ENCODE measurements at places on chromosomes 4 and X.

- no peak for DNase-seq
These were observed 43.7 kb downstream of the LDOC1 start for GRCh38 chrX:141133272-141133671.

DNA sequence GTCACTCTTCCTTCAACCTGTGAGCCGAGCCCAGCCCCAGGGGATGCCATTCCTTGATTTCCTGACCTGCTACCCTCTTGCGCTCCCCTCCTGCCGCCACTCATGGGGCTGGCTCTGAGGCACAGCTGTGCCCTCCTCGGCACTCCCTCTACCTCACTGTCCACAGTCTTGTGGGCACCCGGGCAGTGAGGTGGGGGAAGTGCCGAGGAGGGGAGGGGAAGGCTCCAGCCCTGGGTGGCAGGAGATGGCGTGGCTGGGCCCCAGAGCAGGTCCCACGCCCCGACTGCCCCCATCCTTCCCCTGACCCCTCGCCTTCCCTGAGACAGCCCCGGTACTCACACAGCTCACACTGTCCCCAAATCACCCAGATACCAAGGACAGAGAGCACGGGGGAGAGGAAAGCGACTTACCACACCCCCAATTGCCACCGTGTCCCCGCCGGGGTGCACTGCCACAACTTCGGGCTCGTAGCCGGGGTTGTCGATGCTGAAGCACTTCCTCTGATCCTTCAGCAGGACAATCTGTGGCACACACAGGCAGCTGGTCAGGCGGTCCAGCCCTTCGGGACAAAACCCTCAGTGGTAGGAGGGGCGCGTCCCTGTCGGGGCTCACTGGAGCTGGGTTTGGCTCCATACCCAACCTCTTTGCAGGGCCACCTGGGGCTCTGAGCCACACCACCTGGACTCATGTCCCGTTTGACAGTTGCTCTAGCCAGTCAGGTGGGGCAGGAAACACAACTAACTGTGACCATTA lies 37.9 kb downstream of the WDR1 start:
- DNase-seq, result no peak

DNA sequence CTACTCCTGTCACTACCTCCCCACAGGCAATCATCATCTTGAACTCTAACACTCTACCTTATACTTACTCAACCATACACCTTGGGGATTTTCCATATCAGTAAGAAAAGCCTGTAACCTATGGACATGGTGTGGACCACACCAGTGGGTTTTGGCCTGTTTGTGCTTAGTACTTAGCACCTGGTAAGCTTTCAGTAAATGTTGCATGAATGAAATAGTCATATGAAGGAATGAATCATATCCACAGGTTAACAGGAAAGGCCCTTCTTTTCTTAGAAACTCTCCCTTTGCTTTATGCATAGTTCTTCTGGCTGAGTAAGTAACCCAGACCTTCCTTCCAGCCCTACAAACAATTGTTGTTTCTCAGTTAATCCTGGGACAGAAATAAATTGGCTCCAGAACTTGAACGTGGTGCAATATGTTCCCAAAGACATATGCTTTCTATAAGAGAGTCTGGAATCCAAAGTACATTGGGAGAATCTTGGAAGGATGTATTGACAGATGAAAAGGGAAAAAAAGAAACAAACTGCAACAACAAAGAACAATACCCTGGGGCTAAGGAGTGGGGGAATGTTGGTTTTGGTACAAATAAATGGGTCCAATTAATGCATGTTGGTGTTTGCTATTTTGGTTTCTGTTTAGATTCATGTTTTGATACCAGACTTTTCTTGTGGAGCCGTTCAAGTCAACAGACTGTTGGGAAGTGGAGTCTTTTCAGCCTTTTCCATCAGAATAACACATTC lies 27.8 kb downstream of the RASL11B start:
- no peak for DNase-seq

DNA sequence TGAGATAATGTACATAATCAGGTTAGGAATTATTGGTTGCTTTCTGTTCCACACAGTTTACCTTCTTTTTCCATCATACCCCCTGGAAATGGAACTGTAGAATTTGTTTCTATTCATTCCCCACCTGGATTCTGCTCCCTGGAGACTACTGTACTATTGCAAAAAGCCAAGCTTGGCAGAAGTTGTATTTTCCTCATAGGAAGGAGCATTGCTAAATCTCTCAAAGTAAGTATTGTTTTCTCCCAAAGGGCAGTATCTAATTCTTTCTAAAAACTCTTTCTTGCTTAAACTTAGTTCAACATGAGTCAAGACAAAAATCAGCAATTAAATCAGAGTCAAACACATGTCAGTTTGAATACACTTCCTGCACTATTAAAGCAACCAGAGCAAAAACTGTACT lies 136.2 kb downstream of the CDS1 start:
- DNase-seq, result peak; percentile 31

GRCh38 chr4:41448934-41449333 lies 89.0 kb upstream of the LIMCH1 start:
- no peak for DNase-seq

GRCh38 chr4:2591189-2591588 lies 54.7 kb downstream of the FAM193A start:
- no peak for DNase-seq

- DNase-seq, result no peak
These were observed 1322.5 kb downstream of the PCDH7 start for GRCh38 chr4:32042486-32043247.

GRCh38 chr4:17494258-17495190 lies 17.4 kb downstream of the QDPR start:
- DNase-seq, result peak; percentile 70

DNA sequence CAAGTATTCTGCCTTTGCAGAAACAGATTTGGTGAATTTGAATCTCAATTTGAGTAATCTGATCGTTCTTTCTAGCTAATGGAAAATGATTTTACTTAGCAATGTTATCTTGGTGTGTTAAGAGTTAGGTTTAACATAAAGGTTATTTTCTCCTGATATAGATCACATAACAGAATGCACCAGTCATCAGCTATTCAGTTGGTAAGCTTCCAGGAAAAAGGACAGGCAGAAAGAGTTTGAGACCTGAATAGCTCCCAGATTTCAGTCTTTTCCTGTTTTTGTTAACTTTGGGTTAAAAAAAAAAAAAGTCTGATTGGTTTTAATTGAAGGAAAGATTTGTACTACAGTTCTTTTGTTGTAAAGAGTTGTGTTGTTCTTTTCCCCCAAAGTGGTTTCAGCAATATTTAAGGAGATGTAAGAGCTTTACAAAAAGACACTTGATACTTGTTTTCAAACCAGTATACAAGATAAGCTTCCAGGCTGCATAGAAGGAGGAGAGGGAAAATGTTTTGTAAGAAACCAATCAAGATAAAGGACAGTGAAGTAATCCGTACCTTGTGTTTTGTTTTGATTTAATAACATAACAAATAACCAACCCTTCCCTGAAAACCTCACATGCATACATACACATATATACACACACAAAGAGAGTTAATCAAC lies 15.3 kb downstream of the PLP1 start:
- DNase-seq, result no peak

DNA sequence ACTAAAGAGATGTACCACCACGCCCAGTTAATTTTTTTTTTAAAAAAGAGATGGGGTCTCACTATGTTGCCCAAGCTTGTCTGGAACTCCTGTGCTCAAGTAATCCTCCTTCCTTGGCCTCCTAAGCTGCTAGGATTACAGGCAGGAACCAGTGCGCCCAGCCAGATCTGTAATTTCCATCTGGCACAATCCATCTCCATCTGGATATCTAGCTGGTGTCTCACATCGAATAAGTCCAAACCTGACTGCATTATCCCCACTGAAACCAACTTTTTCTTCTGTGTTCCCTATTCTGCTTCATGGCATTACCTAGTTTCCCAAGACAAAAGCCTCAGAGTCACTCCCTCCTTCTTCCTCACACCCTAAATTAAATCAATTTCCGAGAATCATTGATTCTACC lies 125.8 kb upstream of the TEX13C start:
- no peak for DNase-seq

DNA sequence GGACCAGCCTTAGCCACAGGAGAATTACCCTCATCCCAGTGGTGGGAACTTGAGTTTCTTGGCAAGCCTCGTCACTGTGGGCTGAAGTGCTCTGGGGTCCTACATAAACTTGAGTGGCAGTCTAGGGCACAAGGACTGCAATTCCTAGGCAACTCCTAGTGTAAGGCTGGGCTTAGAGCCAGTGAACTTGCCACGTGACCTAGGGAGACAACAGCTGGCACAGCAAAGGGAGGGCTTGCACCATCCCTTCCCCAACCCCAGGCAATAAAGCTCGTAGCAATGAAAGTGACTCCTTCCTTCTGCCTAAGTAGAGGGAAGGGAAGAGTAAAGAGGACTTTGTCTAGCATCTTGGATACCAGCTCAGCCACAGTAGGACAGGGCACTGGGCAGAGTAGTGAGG lies 81.8 kb downstream of the TEX11 start:
- DNase-seq, result no peak

DNA sequence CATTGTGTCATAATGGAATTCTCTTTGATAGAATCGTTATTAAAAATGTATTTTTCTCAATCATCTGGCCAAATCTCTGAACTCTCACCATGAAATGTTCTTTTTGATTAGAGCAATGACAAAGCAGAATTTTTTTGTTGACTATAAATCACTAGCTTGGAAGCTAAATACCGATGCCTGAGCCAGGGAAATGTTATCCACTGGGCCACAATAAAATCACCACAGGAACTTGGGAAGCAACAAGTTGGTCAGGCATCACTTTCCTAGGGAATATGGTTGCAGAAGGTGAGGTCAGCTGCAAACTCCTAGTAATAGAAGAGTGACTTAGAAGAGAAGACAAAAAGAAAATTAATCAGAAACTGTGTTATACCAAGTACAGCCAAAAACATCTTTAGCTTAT lies 60.6 kb upstream of the CFAP47 start:
- DNase-seq, result no peak

GRCh38 chr4:7194251-7195140 lies 2.2 kb downstream of the SORCS2 start:
- no peak for DNase-seq

- DNase-seq, result no peak
These were observed 50.9 kb downstream of the CFAP299 start for GRCh38 chr4:80386281-80386886.

DNA sequence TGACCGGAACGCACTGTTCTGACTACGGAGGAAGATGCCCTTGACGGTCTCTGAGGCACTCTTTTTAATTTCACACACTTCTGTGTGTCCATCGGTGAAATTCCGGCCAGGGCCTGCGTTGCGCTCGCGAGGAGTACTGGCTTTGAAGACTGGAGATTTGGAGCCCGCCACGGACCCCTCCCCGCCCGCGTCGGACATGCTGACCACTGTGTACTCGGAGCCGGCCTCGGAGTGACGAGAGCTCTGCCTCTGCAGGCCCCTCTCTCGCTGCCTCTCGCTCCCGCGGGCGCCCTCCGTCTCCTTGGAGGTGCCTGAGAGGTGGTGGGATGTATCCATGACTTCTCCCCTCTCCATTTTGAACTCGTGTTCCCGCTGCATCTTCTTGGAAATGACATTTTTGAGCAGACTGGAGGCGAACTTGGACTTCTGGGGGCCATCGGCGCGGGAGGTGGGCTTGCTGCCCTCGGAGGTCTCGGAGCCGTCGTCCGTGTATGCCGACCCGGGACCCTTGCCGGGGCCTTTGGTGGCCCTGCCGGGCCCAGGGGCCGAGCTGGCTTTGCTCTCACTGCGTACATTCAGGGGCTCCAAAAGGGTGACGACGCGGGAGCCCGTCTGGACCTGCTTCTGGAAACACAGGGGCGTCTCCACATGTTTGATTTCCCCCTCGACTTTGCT lies 5.7 kb downstream of the C4orf54 start:
- DNase-seq, result no peak

DNA sequence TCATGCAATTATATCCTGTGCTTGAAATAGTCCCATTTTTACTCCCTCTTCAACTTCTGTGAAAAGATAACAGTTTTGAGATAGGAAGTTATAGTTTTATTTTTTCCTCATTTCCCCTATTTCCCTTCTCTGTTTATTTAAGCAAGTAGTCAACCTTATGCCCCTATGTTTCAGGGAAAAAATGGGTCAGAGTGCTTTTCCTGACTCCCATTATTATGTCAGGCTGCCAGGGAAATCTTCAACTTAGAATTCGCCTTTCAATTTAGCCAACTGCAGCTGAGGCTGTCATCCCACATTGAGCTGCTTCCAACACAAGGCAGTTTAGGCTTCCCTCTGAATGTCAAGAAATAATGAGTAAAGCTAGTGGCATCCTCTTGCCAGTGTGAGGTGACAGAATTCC lies 42.3 kb downstream of the NXT2 start:
- no peak for DNase-seq

- peak; percentile 79 for DNase-seq
These were observed 31.4 kb downstream of the TBC1D1 start for GRCh38 chr4:37922328-37922727.

DNA sequence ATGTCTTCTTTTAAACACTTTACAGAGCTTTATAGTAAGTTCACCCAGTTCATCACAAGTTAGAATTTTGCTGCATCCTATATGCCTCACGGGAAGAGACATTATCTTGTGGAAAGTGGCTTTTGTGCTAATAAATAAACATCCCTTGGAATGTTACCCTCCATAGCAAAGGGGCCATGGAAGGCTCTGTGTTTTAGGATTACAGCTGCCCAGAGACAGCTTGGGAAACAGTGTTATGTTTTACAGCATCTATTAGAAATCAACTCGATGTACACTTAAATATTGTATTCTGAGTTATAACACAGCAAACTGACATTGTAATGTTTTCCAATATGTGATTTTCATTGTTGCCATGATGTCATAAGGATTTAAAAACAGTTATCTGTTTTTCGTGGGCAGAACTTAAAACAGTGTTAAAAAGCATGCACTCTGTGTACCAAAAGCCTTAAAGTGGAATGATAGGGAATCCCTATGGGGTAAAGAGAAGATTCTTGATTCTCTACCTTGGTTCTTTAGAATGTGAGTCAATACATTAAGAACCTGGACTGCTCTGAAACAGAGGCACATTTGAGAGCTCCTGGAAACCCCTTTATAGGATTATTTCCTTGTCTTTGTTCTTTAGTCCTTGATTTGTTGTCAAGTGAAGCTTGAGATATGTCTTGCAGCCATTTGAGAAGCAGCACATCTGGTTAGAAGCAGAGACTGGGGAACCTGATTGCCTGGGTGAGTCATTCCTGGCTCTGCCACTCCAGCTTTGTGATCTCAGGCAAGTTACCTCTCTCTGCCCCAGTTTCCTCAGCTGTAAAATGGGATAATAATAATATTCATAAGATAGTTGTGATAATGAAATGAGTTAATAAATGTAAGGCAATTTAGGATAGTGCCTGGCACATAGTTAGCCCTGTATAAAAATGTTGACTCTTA lies 41.6 kb downstream of the ARHGAP10 start:
- no peak for DNase-seq

DNA sequence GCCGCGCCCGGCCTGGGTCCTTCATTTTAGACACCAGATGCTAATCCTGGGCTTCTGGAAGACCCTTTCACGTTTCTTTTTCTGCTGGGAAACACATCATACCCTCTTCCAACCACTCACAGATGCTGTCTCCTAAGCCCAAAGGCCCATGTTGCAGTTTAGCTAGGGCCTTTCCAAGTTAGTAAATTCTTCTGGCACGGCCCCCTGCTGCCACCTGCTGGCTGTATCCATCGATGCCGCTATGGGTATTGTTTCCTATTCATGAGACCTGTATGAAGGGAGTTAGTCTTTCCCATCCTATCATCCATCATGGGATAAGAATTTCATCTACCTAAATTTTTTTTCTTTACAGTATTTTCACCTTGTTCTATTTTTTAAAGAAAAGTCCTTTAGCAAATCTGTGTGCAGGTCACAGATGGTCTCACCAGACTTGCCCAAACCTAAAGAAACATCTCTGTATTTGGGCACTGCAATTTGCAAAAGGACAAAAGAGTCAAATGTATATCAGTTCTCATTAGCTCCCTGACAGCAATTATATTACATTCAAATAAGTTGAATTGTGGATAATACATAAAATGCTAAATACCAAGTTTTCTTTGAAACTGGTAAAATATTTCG lies 37.8 kb upstream of the SLC9A7 start:
- no peak for DNase-seq

All from skeletal muscle cell (primary cell).